ENCODE measurements at places on chromosomes 4 and X. TPM values are rescaled to one million over a fixed set of nuclear protein-coding genes. Genes with fewer than 3 reads are reported as not detected.

- DNase-seq, result no peak
Observed at GRCh38 chr4:121717680-121718237, 21.0 kb upstream of the ANXA5 start.

- no peak for DNase-seq
Observed at GRCh38 chrX:40734971-40735324, 394 bp downstream of the MED14 start.

GRCh38 chrX:68651110-68651509 lies 3.6 kb downstream of the STARD8 start:
- no peak for DNase-seq

DNA sequence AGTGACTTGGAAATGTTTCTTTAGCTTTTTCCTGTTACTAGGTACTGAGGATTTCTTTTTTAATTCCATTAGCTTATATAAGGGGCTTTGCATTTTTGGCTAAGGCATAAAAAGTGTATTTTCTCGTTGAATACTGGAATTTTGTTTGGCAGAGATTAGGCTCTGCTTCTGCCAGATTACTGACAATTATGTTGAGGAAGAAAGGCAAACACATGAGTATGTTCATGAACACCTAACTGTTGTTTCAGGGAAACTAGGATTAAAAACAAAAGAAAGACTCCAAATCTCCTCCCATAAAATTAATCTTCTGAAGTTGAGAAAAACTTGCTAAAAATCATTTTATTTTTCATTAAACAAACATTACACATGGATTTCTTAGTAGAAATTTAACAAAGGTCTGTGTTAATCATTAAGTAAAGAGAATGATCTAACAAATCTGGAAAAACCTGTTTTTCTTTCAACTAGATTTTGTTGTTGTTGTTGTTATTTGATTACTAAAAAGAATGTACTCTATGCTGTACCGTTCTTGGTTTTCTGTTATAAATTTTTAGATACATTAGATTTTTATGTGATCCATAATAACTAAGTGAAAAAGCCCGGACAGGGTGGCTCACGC lies 43.3 kb upstream of the STAG2 start:
- DNase-seq, result no peak

GRCh38 chr4:151744614-151745013 lies 16.2 kb downstream of the GATB start:
- peak; percentile 95 for DNase-seq

- no peak for DNase-seq
Observed at GRCh38 chr4:79756140-79756895, 316.7 kb downstream of the ANTXR2 start.

DNA sequence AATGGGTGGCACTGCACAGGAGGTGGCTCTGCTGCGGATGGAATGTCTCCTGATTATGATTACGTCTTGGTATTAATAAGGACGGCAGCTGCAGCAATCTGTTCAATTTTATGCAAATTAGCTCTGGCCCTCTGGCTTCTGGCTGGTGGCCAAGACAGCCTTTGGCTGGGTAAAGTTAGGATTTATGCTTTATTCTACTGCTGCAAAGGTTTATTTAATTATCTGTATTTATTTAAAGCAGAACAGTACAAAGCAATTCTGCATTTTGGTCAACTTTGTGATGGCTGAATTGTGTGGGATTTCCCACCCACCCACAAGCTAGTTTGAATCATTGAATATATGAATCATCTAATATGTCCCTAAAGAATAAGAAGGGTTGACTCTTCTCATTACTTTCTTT lies 745.6 kb upstream of the FAM241A start:
- DNase-seq, result no peak

GRCh38 chrX:100710816-100711215 lies 21.1 kb downstream of the SYTL4 start:
- DNase-seq, result no peak

- DNase-seq, result no peak
Observed at GRCh38 chr4:180564026-180564425, 1679.2 kb upstream of the TENM3 start.

DNA sequence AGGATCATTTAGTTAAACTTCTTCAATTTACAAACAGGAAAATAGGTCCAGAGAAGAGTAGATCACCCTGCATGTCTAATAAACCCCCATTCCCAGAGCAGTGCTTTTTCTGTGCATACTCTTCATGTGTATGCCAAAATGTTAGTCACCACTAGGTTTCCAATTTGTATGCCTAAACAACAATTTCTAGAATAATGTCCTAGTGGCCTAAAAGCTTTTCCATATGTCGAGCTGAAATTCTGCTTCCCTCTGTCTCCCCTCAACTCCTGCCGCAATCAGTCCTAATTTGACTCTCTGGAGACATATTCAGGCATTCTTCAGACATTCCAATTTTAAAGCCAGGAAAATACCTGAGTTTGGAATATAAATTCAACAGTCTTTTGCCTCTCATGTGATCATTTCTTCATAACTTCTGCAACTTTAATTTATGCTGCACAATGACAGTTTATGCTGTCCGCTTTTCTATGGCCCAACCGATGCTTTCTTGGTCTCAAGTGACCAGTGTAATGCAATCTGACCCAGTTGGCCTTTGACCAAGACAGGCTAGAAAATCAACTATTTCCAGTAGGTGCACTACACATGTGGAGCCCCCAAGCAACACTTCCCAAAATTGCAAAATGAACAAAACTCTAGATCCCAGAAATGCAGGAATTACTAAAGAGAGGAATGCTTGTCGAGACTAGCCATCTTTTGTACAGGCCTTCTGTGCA lies 122.9 kb upstream of the FMR1 start:
- no peak for DNase-seq

DNA sequence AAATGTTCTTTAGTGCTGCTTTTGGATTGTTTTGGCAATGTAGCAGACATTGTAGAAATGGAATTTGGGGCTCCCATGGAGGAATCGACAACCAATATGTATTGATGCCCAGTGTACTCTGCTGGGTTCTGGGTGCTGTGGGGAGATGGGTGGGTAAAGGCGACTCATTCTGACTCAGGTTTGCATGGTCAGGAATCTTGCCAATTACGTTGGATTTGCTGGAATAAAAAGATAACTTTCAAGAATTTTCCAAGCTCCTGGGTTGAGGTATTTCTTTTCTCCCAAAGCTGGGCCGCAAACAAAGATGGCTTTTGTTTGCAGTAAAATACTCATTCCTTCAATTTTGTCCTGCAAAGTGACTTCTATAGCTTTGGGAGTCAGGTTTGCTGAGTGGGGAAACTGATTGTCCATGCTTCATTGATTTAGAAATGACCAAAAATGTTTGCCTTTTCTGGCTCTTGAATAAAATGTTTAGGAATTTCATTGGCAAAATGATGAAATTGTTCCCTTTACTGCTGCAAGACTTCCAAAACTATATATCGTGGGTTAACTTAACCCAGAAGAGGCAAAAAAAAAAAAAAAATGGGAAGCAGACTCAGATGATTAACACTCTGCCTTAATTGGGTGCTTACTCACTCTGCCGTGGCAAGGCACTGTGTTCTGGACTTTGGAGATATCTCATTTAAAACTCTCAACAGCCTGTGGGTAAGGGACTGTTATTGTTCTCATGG lies 57.0 kb downstream of the RTL9 start:
- DNase-seq, result no peak

- no peak for DNase-seq
Observed at GRCh38 chr4:54566608-54567007, 91.1 kb upstream of the KIT start.

DNA sequence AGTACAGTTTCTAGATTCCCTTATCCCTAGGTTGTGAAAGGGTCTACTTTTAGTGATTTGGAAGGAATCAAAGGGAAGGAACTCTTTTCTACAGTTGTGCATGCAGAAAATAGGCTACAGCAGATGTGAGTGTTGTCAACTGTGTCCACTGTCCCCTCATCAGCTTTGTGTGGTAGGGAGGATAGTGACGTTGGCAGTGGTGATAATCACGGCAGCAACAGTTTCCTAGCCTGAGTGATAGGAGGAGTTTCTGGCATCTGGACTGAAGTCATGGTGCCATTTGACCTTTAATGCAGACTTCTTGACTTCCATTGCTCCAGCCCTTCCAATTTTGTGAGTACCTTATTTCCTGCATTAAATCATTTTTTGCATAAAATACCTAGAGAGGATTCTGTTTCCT lies 39.3 kb downstream of the SRPX start:
- no peak for DNase-seq

DNA sequence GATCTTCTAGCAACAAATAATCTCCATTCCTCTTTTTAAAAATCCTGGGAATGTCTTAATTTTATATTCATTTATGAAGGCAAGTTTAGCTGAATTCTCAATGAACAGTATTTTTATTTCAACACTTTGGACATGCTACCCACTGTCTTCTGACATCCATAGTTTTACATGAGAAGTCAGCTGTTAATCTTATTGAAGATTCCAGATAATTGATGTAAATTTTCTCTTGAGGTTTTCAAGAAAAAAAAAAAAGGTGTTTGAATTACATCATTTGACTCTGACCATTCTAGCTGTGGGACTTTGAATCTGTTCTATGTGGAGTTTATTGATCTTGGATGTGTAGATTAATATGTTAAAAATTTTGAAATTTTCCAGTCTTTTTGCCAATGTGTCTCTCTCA lies 28.0 kb downstream of the PDHA2 start:
- peak; percentile 43 for DNase-seq

DNA sequence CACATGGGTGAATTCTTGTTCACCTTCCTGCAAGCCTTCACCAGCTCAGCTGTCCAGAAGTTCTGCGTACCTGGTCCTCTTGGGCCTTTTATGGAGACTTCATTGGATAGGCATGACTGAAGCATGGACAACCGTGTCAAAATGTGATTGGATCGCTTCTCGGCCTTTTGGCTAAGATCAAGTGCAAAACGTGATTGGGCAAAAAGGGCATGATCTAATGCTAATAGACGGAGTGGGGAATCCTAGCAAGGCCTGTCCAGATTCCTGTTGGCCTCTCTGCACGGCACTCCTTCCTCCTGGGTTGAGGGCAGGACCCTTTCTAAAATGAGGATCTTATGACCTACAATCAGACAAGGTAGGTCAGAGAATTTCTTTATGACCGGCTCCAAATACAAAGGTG lies 24.9 kb downstream of the PRDX4 start:
- no peak for DNase-seq

DNA sequence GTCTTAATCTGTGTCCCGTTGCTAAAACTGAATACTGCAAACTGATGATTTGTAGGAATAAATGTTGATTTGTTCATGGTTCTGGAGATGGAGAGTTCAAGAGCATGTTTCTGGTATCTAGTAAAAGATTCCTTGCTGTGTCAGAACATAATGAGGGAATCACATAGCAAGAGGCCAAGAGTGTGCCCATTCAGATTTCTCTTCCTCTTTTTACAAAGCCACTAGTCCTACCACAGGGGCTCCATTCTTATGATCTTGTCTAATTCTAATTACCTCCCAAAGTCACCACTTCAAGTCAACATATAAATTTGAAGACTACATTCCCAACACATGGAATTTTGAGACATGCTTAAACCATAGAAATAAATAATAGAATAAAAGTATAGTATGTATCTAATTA lies 608.8 kb upstream of the EPHA5 start:
- no peak for DNase-seq

GRCh38 chrX:47221756-47222155 lies 3.3 kb downstream of the CDK16 start:
- DNase-seq, result no peak

DNA sequence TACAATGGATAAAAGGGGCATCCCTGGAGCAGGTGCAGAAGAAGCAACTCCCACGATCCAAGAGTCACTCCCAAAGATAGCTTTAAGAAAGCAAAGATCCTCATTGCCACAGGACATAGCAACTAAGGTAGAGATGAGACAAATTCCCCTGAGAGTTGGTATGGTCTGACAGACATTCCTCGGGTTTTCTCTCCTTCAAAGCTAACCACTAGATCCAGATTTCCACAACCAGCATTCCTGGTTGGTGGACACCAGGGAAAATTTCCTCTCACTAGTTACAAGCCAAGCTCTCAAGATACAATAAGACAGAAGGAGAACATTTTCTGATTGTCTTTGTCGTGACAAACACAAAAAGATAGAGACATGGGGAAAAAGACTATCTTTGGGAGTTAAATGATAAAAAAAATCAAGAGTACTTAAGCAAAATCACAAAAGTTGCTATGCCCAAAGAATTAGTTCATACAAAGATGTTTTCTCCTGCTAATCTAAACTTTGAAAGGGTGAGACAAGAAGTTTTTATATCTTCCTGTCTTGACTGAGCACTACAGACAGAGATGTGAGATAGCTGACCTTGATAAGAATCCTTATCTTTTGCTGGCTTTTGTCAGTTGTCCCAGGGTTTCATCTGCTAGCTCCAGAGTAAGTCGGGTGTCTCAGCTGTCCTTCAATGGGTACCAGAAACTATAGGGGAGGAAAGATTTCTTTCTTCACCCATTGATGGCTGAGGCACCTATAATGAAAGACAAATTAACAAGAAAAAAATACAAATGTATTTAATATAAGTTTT lies 200.5 kb downstream of the CENPC start:
- no peak for DNase-seq

DNA sequence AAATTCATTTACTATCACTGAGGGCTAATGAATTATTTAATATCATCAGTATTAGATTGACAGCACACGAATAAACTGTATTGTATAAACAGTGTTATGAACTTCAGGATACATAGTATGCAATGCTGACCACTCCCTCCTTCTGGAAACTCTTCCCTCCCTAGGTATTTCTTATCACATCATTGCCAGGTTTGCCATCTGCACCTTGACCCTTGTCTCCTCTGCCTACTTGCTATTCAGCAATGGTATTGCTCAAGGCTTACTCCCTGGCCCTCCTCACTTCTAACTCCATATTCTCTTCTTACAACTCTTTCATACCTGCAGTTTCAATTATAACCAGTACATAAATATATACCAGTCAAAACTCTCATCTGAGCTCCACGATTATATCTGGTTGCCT lies 38.9 kb downstream of the ATP8A1 start:
- DNase-seq, result no peak

DNA sequence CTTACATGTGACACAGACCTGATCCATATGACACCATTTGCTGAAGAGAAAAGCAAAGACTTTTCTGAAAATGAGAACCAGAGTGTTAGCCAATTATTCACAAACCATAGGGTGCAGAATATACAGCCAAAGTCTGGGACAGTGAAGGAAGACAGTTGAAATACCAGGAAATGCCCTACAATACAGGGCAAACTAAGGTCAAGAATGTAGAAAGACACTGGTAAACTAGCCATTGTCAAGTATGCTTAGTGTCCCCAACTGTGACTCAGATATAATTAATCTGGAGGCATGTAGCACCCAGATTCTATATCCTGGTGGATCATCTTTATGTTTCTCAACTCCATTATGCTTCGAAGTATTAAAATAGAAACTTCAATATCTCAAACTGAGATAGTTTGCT lies 200.9 kb upstream of the FSTL5 start:
- DNase-seq, result no peak

GRCh38 chr4:180285796-180286195 lies 1957.4 kb upstream of the TENM3 start:
- no peak for DNase-seq

Gene ZMAT1
- total RNA-seq, result 0.37 TPM

Gene PKD2
- 18.8 TPM for total RNA-seq

Gene F8A2
- total RNA-seq, result not detected

Gene PDCL2
- not detected for total RNA-seq

Gene HERC3
- total RNA-seq, result 11.0 TPM

Gene ETDA
- not detected for total RNA-seq

Gene RXFP1
- total RNA-seq, result not detected

Gene TMEM150C
- 6.3 TPM for total RNA-seq

Gene XPNPEP2
- not detected for total RNA-seq

Gene BANK1
- 0.06 TPM for total RNA-seq
